HFFc6 (cell line): ENCODE measurements at places on chromosomes 1 and 21. TPM values are rescaled to one million over a fixed set of nuclear protein-coding genes. Genes with fewer than 3 reads are reported as not detected.

DNA sequence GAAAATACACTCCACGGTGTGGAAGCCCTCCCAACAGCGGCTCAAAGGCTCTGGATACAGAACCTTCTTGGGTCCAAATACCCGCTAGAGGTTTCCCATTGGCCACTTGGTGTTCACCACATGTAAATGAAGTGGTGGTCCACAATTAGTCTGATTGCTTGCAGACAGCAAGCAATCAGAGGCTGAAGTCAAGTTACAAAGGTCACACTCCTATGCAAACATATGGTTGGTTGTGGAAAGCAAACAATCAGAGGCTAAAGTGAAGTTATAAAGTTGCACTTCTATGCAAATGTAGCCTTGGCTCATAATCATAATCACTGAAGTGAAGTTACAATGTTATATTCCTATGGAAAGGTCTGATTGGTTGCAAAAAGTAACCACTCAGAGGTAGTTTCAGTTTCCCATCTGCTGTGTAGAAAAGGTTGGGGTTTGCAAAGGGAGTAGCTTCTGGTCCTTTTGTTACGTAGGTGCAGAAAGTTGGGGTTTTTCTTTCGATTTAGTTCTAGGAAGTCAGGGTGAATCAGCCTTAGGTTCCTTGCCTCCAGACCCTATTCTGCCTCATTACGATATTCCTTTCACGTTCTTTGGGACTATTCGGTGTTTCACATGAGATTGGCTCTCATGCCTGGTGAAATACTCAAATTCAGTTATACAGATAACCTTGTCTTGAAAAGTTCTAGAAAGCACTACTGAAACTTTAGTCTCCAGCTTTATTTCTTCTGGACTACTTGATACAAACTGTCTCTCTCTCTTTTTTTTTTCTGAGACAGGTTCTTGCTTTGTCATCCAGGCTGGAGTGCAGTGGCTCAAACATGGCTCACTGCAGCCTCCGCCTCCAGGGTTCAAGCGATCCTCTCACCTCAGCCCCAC is 36.7 kb upstream of the MTF2 start:
- no peak for DNase-seq
- peak overlapping the region; percentile 79 for H3K4me3 ChIP-seq
- no peaks in the 10 kb centered on the region for H3K36me3 ChIP-seq
- peaks cover 20% of the 10 kb centered on the region for H3K27me3 ChIP-seq
- H3K27ac ChIP-seq = no peak overlapping the region
- peaks cover 12% of the 10 kb centered on the region for H3K4me1 ChIP-seq

GRCh38 chr21:31371715-31372470 is 27.8 kb upstream of the TIAM1 start:
- H3K36me3 ChIP-seq = no peaks in the 10 kb centered on the region
- H3K4me3 ChIP-seq = no peak overlapping the region
- DNase-seq = no peak
- H3K27ac ChIP-seq = no peak overlapping the region
- H3K4me1 ChIP-seq = no peaks in the 10 kb centered on the region
- H3K27me3 ChIP-seq = no peaks in the 10 kb centered on the region; the same call in 1 of the 2 replicates

- no peaks in the 10 kb centered on the region for H3K36me3 ChIP-seq
- no peak overlapping the region for H3K27ac ChIP-seq
- H3K4me3 ChIP-seq = no peak overlapping the region
These were observed 363.8 kb downstream of the PTPRC start for GRCh38 chr1:199002661-199003060.

IL19 gene
- not detected in 3 replicates for total RNA-seq

MIXL1 gene
- total RNA-seq = 0.14 TPM in 1 of 2 replicates, not detected in the other

DNA sequence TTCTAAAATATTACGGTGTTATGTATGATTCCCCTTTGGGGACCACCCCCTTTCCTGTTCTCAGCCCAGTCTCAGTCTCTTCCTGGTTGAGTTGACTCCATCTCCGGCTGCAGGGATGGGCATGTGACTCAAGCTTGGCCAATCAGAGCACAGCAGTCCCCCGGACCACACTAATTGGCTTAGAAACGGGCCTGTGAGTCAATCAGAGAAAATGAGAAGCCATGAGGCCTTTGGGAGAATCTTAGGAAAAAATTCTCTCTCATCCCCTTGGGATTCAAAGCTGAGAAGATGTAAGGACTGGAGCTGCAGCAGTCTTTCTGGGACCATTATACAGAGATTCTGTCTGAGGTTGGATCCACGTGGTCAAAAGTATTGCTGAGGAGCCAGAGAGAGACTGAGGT is 10.7 kb upstream of the FHAD1 start:
- no peaks in the 10 kb centered on the region for H3K36me3 ChIP-seq
- peaks cover 18% of the 10 kb centered on the region for H3K27me3 ChIP-seq
- no peak for DNase-seq

- peaks cover 25% of the 10 kb centered on the region for H3K4me1 ChIP-seq
- H3K27me3 ChIP-seq = no peaks in the 10 kb centered on the region
- H3K4me3 ChIP-seq = peak overlapping the region; percentile 44
These were observed 5.8 kb upstream of the LAMC2 start for GRCh38 chr1:183180218-183180617.

DNA sequence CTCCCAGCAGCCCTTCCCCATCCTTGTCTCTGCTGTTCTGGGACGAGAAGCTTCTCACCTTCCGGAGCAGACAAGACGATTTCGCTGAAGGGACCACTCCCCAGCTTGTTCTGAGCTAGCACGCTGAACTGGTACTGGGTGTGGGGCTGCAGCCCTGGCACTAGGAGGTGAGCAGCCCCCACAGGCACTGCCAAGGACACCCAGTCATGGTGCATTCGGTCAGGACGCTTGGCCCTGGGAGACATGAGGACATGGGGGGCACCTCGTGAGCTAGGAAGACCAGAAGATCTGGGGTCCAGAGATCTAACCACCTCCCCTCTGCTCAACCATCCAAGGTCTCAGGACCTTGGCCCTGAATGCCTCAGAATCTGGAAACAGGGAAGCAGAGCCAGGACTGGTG is 5.3 kb upstream of the TAGLN2 start:
- no peak for DNase-seq
- H3K4me1 ChIP-seq = peaks cover 11% of the 10 kb centered on the region
- H3K36me3 ChIP-seq = no peaks in the 10 kb centered on the region

DNA sequence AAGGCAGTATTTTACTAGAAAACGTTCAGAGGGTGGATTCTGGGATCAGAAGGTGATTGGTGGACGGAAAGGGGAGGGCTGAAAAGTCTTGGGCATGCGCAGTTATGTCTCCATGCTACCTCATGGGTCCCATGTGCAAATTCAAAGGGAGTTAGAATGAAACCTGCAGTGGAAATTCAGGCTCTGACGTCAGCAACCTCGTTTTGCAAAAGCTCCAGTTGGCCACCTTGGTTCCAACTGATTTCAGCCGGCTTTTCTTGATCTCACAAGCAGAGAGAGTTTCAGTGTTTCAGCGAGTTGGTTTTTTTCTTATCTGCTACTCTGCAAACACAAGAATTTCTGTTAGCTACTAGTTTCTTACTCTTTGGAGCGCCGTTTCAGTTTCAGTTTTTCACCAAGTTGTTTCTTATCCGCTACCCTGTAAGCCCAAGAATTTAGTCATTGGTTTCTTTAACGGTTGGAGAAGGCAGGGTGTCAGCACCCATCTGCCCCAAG is 69.8 kb upstream of the PGBD5 start:
- no peak for DNase-seq
- H3K36me3 ChIP-seq = peaks cover 15% of the 10 kb centered on the region; the same call in 1 of the 2 replicates

DNA sequence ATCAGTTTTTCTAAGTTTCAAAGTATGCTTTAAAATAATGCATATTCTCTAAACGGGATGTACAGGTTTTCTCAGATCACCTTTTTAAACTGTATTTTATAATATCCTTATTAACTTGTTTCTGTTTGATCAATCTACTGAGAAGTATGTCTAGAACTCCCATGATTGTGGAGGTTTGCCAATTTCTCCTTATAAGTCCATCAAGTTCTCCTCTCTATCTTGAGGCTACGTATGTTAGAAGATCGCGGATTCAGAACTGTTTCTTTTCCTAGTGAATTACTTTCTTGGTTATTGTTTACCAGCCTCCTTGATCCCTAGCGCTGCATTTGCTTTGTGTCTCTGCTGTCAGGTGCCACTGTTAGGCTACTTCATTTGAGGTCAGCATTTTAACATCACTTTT is 89.2 kb downstream of the NPHP4 start:
- no peak for DNase-seq
- H3K27ac ChIP-seq = no peak overlapping the region
- H3K36me3 ChIP-seq = peaks cover 6% of the 10 kb centered on the region; the same call in 1 of the 2 replicates
- H3K4me1 ChIP-seq = no peaks in the 10 kb centered on the region

TMIGD3 gene
- total RNA-seq = not detected in 3 replicates

DNA sequence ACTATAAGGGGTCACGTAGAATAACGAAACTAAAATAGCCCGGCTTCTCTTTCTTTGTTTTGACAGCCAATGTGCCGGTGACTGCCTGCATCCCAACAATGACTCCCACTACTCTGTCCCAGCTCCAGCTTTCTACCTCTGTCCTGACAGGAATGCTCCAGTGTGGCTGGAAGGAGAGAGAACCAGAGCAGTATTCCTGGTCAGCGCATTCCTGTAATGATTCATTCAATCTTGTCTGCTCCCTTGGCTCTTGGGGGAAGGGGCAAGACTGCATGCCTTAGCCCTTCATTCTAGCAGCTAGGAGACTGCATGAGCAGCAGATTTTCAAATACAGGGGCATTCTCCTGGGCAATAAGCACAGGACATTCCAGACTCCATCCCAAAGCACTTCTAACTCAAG is 132.1 kb upstream of the PRMT6 start:
- peaks cover 37% of the 10 kb centered on the region for H3K4me1 ChIP-seq
- peak; percentile 13 for DNase-seq
- H3K27ac ChIP-seq = no peak overlapping the region
- H3K36me3 ChIP-seq = no peaks in the 10 kb centered on the region

- no peak overlapping the region for H3K27ac ChIP-seq
- H3K27me3 ChIP-seq = peaks cover 34% of the 10 kb centered on the region
- no peaks in the 10 kb centered on the region for H3K36me3 ChIP-seq
- H3K4me1 ChIP-seq = no peaks in the 10 kb centered on the region
- no peak overlapping the region for H3K4me3 ChIP-seq
These were observed 154.8 kb upstream of the VAMP3 start for GRCh38 chr1:7616076-7616832.

- DNase-seq = no peak
- no peaks in the 10 kb centered on the region; the same call in 1 of the 2 replicates for H3K27me3 ChIP-seq
- H3K4me3 ChIP-seq = no peak overlapping the region
- no peaks in the 10 kb centered on the region for H3K4me1 ChIP-seq
- no peak overlapping the region for H3K27ac ChIP-seq
These were observed 655.0 kb downstream of the RWDD3 start for GRCh38 chr1:95888941-95889390.

TDRD5 gene
- total RNA-seq = not detected in 3 replicates

TEKT2 gene
- total RNA-seq = not detected in 3 replicates

ARHGEF10L gene
- 11.2 to 26.8 TPM (median 13.7 TPM) in 3 replicates for total RNA-seq

RPS27 gene
- total RNA-seq = 827 to 1,220 TPM (median 1,071 TPM) in 3 replicates

GRCh38 chr1:183180634-183181056 is 5.4 kb upstream of the LAMC2 start:
- H3K4me3 ChIP-seq = peak overlapping the region; percentile 44
- peak overlapping the region; percentile 69 for H3K27ac ChIP-seq
- no peaks in the 10 kb centered on the region for H3K27me3 ChIP-seq

GRCh38 chr21:43274946-43275310 is 106.1 kb downstream of the CRYAA start:
- H3K4me3 ChIP-seq = no peak overlapping the region
- H3K36me3 ChIP-seq = no peaks in the 10 kb centered on the region
- DNase-seq = no peak
- no peaks in the 10 kb centered on the region for H3K4me1 ChIP-seq
- peaks cover 44% of the 10 kb centered on the region for H3K27me3 ChIP-seq
- no peak overlapping the region for H3K27ac ChIP-seq

DNA sequence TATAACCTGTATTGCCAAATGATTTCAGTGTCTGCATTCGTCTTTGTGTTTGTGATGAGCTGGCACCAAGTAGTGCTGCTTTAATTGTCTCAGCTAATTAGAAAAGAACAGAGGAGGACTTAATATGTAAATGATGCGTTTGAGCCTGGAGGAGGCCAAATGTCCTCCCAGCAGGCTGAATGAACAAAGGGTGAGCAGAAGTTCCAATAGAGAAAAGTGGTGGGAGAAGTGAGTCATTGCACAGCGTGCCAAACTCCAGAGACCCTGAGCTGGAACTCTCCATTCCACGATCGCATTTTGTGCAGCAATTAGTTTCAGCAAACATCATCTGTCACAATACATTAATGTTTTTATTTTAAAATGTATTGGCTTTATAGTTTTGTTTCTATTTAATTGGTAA is 17.9 kb downstream of the ETV3L start:
- H3K27ac ChIP-seq = no peak overlapping the region
- no peaks in the 10 kb centered on the region for H3K36me3 ChIP-seq
- no peaks in the 10 kb centered on the region for H3K4me1 ChIP-seq
- H3K27me3 ChIP-seq = peaks cover 32% of the 10 kb centered on the region
- no peak for DNase-seq
- H3K4me3 ChIP-seq = no peak overlapping the region

A3GALT2 gene
- not detected in 3 replicates for total RNA-seq

DNA sequence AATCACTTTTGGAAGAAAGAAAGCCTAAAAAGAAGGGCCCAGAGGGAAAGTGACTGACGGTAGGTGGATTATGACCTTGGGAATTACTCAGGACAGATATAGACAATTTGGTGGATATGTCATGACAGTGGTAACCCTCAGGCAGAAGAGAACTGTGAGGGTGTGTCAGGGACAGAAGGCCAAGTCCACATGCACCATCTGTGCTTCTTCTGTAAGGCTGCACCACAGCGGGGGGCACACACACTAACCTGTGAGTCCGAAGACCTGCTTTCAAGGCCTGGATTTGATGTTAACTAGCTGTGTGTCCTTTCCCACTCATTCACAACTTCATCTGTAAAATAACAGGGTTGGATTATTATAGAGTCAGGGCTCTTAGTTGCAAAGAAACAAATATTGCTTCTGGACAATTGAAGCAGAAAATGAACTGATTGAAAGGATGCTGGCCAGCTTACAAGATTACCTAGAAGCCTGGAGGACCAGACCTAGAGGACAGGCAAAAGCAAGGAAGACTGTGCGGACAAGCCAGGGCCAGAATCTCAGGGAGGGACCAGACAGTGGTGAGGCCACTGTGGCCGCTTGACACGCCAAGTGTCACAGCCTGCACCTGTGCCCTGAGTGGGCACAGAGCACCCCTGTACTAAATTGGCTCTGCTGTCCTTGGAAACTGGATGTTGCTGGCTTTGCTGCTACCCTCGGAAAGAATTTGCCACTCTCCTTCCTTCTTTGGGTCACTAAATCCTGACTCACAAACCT is 34.7 kb upstream of the USP24 start:
- H3K27ac ChIP-seq = no peak overlapping the region
- DNase-seq = no peak
- H3K27me3 ChIP-seq = peaks cover 7% of the 10 kb centered on the region

TOR1AIP1 gene
- 40.4 to 52.3 TPM (median 51.8 TPM) in 3 replicates for total RNA-seq

CTSS gene
- 0.21 to 0.40 TPM (median 0.32 TPM) in 3 replicates for total RNA-seq

- H3K27me3 ChIP-seq = peaks cover 27% of the 10 kb centered on the region
- H3K4me1 ChIP-seq = peaks cover 11% of the 10 kb centered on the region
- DNase-seq = no peak
- no peak overlapping the region for H3K27ac ChIP-seq
- peak overlapping the region; percentile 11; the same call in 1 of the 2 replicates for H3K4me3 ChIP-seq
- no peaks in the 10 kb centered on the region for H3K36me3 ChIP-seq
These were observed 44.4 kb downstream of the DMRTB1 start for GRCh38 chr1:53503433-53504217.

- H3K27ac ChIP-seq = no peak overlapping the region
- H3K4me1 ChIP-seq = peaks cover 32% of the 10 kb centered on the region
- peaks cover 24% of the 10 kb centered on the region for H3K36me3 ChIP-seq
- H3K4me3 ChIP-seq = no peak overlapping the region
These were observed 12.0 kb downstream of the DHCR24 start for GRCh38 chr1:54875000-54875399.

TRMT13 gene
- 9.6 to 11.6 TPM (median 11.2 TPM) in 3 replicates for total RNA-seq
